ENCODE measurements at places on chromosomes 5 and 9.

DNA sequence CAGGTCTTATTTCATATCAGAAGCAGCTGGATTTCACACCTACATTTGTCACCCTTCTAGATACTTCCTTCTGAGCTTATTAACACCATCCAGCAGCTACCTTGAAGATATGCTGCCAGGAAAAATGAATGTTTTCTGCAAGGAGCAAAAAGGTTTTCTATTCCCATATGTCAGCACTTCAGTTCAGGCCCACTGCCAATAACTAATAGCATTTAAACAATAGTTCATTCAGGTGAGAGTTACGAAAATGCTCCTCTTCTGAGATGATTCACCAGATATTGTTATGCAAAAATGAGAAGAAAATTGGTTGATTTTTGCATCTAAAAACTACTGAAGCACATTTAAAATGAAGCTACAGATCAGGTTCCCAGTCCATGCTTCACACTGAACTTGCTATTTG, 56.4 kb upstream of the ISL1 start:
- no peak for DNase-seq

- no peak for DNase-seq
Observed at GRCh38 chr5:50964746-50965653, 298.6 kb downstream of the PARP8 start.

- DNase-seq = no peak
Observed at GRCh38 chr5:41154491-41154890, 58.8 kb downstream of the C6 start.

- DNase-seq = no peak
Observed at GRCh38 chr5:17150531-17150930, 66.9 kb upstream of the BASP1 start.

- DNase-seq = no peak
Observed at GRCh38 chr5:73297430-73297829, 124.4 kb downstream of the TMEM174 start.

GRCh38 chr9:127223266-127223665, 41.3 kb upstream of the GARNL3 start:
- DNase-seq = no peak

- no peak for DNase-seq
Observed at GRCh38 chr9:126953041-126953809, 38.6 kb downstream of the RALGPS1 start.

DNA sequence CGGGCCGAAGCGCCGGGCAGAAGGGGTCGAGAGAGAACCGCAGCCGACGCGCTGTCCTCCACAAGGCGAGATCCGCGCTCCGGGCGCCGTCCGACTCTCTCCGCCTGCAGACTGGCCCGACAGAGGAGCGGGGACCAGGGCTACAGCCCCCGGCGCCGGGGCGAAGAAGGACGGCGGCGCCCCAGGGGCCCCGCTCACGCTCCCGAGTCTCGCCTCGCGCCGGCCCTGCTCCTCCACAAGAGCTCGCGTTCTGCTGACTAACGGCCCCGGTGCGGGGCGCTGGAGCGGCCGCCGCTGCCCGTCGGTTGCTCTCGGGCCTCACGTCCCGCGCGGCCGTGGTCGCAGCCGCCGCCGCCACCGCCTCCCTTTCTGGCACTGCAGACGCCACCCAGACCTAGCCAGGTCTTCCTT, 338 bp downstream of the ABHD17B start:
- no peak for DNase-seq

DNA sequence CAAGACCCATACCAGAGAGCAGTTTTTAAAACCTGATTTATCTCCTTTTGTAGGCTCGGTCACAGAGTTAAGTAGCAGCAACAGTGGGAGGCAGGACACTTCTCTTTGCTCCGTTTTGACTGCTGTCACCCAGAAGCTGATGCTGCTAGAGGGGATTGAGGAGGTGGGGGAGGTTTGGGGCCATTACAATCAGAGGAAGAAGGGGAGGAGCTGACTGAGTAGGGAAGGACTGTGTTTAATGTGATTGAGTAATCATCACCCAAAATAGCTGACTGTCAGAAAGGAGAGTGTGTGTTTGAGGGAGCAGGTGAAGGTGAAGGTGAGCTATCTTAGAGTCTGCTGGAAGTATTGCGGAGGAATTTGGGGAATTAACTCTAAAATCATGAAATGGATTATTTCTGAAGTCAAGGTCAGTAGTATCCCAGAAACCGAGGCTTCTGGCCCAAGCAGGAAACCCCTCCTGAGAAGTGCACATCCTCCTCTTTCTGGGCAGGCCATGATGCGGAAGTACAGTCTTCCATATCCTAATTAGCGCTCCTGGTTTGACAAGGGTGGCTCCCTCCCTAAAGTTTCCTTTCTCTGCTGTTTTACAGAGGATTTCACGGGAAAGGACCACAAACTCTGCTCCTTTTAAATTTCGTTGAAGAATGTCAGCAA, 214.9 kb downstream of the PLK2 start:
- DNase-seq = no peak

DNA sequence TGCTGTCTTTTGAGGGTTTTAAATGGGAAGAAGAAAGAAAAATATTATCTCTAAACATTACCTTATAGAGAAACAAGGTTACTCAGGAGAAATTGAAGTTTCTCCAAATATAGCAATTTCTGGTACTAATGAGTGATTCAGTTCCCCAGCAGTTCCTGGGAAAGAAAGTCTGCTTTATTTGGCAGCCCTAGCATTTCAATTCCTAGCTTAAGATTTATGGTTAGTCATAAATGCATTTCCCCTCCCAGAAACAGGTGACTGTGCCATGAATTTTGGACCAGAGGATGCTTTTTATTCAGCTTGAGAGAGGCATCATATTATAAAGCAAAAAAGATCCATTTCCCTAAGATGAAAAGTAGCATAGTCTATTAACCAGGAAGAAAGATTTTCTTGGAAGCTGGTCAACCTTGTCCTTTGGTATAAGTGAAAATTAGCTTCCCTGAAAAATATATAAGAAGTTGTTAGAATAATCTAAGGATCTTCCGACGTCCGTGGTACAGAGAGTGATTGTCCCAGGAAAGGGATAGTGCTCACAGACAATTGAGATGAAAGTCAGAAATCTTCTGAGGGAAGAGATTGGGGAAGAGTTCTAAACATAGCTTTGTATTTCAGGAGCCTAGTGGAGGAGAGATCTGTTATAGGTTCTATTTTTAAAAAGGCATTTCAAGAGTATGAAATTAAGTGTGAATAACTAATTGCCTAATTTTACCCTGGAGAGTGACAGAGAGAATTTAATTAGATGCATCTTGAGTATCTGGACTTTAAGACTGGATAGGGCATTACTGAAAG, 164.9 kb downstream of the ESM1 start:
- no peak for DNase-seq

DNA sequence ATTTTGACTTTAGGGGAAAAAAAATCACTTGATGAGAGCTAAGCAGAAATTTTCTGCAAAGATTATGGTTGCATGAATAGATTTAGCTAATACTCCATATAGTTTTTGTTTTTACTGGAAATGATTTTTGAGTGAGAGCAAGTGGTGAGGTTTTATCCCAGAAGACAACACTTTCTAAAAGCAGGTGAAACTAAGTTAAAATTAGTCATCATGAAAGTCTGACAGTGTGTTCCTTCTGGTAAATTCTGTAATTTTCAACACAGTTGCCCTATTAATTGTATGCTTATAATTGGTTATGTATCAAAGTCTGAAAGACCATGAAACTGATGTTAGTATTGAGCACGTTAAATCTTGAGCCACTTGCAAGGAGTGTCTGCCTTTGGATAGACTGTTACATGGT, 91.5 kb downstream of the SMARCA2 start:
- DNase-seq = no peak

DNA sequence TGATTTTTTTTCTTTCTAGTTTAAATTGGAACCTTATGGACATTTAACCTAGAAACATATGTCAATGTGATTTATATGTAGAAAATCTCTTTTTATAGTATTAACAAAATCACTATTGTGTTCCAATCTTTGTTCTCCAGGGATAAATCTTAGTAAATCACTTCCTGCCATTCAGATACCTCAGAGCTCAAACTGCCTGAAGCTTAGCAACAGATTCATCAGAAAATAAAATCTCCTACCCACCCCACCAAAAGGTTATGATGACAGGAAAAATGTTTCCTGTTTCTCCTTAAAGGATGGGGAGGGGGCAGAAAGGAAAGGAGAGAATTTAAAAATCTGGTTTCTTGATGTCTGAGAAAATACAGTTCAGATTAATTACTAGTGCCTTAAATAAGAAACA, 105.0 kb upstream of the TUT7 start:
- DNase-seq = no peak

DNA sequence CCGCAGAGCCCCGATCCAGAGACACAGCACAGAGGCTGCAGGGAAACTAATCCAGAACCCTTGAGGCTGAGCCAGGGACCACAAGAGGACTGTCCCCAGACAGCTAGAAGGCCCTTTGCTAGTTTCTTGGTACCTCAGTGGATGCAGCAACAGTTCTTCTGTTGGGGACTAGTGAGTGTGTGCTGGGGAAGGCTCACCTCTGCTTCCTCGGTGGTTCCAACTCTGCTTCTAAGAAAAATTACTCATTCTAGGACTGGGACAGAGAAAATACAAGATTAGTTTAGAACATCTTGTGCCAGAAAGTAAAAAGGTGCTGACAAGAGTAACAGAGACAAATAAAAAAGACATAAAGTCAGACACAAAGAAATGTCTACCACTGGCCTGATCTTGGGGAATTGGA, 19.5 kb upstream of the ZNF484 start:
- DNase-seq = no peak

DNA sequence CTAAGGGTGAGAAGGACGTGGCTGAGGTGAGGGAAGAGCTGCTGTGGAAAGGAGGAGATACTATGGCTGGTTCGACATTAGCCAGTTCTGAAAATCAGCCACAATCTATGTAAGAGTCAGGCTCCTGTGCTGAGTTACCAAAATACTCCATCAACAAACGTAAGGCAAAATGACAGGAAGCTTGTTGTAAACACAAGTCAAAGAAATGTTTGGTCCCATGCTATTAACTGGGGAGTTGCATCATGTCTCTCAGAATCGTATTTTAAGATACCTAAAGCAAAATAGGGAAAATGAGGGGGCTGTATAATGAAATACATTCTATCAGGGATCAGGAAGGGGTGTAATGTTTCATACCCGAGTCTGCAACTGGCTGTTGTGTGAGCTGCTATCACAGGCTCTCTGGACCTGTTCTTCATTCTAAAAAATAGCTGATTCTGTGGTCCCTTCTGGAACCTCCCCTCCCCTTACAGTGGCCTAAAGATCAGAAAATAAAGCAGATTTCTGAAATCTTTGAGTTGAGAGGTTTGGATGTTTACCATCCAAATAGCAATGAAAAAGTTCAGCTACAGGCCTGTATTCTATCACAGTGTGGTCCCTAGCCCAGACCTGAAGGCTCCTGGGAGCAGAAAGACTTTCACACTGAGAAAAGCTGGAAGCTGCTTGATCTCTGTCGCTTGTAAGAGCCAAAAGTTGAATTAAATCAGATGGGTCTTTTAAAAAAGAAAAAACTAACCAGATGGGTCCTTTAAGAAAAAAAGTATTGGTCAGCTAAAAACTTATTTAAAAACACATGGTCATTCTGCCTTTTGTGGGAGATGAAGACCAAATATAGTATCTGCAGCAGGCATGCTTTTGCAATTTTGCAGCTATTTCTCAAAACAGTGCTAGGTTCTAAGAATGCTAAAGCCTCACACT, 97.8 kb upstream of the SMC5 start:
- no peak for DNase-seq

GRCh38 chr9:6889868-6890267, 132.1 kb downstream of the KDM4C start:
- DNase-seq = no peak

GRCh38 chr5:111172504-111172903, 51.7 kb upstream of the CAMK4 start:
- no peak for DNase-seq

DNA sequence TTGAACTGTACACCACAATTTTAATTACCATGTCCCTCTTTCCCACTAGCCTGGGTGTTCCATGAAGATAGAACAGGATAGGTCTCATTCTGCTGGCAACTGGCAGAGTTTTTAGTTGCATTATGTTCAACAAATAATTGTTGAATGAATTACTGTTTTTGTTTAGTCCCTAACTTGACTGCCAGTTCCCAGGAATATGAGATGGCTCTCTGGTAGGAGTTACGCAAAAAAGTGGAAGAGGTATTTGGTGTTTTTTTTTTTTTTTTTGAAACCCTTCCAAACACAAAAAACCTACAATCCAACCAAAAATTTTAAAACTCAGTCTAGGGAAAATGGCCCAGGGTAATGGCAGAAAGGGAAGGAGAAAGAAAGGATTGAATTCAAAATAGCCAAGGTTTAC, 153.6 kb downstream of the GNAQ start:
- no peak for DNase-seq

- no peak for DNase-seq
Observed at GRCh38 chr5:181035991-181036815, 3.9 kb upstream of the BTNL9 start.

DNA sequence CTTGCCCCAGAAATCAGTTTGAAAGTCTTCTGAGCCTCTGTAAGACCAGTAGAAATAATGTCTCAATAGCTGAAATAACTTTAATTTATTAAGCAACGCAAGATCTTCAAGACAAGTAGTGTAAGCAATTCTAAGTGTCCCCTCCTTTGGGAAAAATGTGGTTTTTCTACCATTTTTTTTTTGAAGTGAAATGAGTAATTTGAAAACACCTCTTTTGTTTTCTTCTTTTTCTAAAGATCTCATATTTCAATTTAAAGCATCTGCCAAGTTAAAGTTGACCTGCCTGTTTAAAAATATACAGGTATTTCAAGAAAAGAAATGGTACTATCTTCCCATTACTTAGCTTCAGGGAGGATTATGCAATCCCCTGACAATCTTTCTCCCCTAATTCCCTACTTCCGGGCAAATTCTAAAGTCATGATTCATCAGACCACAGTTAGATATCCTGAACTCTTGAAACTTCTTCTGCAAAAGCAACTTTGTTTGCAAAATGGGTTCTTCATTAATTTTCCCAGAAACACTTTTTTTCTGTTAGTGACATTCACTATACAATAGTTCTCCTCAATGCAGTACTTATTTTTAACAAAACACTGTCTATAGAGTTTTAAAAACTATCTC, 7.8 kb upstream of the ANXA1 start:
- no peak for DNase-seq

DNA sequence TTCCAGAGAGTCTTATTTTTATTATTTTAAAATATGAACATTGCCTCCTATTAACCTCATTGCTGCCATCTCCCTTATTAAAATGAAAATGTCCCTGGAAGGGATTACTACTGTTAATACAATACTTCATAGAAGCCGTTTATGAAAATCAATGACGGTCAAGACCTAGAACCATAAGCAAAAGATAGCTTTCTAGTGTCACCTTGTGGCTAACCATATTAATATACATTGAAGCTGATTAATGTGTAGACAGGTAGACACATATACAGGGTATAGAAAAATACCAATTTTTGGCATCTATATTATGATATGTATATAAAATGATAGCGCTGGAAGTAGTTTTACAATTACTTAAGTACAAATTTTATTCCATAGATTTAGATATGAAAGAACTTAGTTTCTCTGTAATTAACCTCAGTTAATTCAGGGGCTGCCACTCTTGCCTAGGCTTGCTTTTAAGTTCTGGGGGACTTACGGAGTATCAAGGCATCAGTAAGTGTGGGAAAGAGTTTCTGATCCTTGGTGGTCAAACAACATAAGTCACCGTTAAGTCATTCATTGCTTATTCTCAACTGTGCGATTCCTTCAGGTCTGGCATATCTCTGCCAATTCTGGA, 2.5 kb upstream of the YTHDC2 start:
- no peak for DNase-seq
